NCI-H526 (cell line): ENCODE measurements at places on chromosomes 1 and 21.

- no peak for DNase-seq
These were observed 29.4 kb upstream of the SLC19A1 start for GRCh38 chr21:45571641-45572040.

GRCh38 chr1:214326406-214326805 lies 45.4 kb downstream of the SMYD2 start:
- DNase-seq, result no peak

DNA sequence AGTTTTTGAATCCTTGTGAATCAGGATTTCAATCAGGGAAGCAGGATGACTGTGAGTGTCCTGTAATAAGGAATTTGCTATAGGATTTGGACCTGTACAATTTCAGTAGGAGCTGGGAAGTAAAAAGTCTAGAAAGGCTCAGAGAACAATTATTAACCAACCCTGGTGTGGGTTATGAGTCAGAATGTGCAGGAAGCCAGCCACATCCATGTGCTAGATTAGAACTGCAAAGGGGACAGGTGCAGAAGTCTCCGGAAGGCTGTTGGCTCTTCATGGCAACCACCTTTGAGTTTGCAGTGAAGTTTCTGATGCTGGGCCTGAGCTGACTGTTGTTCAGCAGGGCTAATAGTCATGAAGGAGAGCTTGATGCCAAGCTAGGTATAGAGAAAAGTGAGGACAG lies 70.7 kb downstream of the SPATA46 start:
- DNase-seq, result no peak

- peak; percentile 99 for DNase-seq
These were observed 500 bp downstream of the FAM20B start for GRCh38 chr1:179025975-179026812.

DNA sequence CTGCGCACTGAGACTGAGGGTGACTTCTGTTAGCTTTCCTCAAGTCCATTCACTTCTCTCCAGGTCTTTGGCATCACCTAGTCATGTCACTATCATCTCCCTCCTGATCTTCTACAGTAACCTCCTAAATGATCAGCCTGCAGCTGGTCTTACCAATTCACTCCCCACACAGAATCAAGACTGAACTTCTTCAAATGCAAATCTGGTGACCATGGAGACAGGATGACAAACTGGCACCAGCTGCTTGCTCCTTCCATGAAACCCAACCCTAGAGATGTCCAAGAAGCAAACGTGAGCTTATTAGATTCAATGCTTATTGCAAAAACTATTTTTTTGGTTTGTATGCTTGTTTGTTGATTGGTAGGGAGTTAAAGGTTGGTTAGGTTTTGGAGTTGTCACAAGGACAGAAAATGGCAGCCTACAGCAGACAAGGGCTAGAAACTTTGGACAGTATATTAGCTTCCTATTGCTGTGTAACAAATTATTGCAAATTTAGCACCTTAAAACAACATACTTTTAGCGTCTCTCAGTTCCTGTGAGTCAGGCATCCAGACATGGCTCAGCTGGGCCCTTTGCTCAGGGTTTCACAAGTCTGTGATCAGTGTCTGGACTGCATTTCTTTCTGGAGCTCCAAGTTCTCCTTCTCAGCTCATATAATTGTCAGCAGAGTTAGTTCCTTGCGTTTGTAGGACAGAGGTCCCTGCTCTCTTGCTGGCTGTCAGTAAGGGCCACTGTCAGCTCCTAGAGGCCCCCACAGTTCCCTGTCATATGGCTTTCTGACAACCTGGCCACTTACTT lies 53.3 kb upstream of the GJA8 start:
- peak; percentile 96 for DNase-seq

DNA sequence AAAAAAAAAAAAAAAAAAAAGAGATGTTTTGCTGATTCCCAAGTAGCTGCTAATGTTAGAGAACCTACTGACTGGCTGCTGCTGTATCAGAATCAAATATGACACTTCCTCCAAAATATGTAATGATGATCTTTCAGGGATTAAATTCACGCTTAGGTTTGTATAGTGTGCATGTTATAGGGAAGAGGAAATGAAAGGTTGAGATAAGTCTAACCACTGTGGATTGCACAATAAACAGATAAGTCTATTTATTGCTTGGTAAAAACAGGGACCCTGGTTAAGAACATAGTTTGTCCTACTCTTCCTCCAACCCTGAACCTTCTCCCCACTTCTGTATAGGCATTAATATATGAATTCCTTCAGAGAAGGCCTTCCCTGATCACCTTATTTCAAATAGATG lies 13.2 kb downstream of the RC3H1 start:
- DNase-seq, result no peak

- no peak for DNase-seq
These were observed 349.4 kb downstream of the NUF2 start for GRCh38 chr1:163670989-163671757.

DNA sequence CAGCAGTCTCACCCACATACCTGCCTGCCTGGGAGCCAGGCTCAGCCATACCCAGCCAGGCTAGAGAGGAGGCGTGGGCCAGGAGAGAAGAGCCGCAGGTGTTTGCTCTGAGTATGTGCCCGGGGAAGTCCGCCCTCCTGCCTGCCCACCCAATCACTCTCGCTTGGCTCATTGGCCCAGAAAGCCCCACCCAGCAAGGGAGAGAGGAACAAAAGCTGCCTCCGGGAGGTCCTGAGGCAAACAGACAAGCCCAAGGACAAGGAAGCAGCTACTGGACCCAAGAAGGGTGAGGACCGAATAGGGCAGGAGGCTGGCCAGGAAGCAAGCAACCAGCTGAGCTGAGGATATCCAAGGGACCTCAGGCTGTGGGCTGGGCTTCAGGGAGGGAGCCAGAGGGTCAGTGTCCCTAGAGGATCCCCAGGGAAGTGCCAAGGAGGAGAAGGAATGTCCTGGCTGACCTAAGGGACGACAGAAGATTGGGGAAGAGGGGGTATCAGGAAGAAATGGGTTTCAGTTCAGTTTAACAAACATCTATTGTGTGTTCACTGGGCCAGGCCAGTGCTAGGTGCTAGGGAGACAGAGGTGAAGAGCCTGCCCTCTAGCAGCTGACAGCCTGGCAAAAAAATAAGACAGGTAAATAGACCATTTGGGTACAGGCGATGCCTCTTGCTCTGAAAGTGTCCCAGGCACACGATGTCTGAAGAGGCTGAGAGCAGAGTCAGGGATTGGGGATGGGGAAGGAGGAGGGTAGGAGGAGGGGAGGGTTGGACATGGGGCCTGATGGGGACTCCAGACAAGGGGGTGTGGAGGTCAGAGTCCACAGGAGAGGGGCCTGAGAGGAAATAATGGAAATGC lies at the start of gene GJB4:
Gene GJB4, plus strand, starts transcription at position 238 of the 855 bp plus-strand sequence. CDS start 1,515 bp downstream, outside the sequence.
- no peak for DNase-seq

GRCh38 chr1:101567582-101568189 lies 330.9 kb downstream of the S1PR1 start:
- DNase-seq, result peak; percentile 44

GRCh38 chr1:169312084-169312954 lies 55.3 kb downstream of the NME7 start:
- no peak for DNase-seq

GRCh38 chr21:22536509-22536908 lies 1538.3 kb downstream of the NCAM2 start:
- DNase-seq, result no peak

GRCh38 chr1:147902253-147902845 lies at the start of gene GJA8:
Gene GJA8 (plus strand): TSS chr1:147902795. CDS start chr1:147907956, 5,161 bp downstream.
- DNase-seq, result no peak

DNA sequence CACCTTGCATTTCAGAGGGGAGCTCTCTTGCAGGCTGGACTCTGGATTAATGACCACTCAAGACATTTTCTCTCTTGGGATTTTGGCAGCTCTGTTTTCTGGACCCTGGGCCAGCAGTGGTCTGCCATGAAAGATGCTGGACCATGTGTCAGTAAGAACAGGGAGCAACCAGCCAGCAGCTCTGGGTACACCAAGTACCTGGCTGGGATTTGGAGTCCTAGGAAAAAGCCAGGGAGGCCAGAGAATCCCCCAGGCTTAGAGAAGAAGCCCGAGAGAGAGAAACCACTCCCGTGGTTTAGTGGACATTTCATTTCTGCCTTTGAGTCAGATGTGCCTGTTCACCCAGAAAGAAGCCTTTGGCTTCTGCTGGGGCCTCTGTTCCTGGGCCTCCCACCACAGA lies 2.5 kb downstream of the NFASC start:
- DNase-seq, result no peak

DNA sequence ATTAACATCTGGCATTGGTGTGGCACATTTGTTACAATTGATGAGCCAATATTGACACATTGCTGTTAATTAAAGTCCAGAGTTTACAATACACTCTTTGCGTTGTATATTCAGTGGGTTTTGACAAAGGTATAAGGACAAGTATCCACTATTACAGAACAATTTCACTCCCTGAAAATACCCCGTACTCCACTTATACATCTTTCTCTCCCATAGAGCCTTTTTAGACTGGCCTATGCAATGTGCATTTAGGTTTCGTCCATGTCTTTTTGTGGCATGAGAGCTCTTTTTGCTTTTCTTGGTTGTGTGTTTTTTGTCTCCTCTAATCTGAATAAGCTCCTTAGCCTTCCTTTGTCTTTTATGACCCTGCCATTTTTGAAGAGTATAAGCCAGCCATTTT lies 40.6 kb upstream of the TSNAX start:
- DNase-seq, result no peak

DNA sequence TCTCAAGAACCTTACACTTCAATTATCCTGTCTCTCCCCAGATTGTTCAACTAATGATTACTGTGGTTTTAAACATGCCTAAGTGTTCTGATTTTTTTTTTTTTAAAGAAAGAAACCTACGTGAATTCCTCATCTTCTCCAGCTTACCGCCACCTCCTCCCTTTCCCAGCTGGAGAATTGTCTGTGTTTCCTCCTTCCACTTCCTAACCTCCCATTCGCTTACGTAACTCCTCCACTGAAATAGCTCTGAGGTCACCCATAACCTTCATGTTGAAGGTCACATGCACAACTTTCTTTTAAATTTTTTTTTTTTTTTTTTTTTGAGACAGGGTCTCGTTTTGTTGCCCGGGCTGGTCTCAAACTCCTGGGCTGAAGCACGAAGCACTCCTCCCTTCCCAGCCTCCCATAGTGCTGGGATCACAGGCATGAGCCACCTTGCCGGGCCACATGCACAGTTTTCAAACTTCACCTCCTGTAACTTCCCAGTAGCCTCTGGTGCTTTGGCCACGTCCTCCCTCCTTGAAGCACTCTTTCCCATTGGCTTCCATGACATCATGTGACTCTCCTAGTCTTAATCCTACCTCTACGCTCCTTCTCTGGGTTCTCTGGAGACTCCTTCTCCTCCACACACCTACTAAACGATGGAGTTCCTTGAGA lies 9.8 kb upstream of the CAPZB start:
- no peak for DNase-seq

DNA sequence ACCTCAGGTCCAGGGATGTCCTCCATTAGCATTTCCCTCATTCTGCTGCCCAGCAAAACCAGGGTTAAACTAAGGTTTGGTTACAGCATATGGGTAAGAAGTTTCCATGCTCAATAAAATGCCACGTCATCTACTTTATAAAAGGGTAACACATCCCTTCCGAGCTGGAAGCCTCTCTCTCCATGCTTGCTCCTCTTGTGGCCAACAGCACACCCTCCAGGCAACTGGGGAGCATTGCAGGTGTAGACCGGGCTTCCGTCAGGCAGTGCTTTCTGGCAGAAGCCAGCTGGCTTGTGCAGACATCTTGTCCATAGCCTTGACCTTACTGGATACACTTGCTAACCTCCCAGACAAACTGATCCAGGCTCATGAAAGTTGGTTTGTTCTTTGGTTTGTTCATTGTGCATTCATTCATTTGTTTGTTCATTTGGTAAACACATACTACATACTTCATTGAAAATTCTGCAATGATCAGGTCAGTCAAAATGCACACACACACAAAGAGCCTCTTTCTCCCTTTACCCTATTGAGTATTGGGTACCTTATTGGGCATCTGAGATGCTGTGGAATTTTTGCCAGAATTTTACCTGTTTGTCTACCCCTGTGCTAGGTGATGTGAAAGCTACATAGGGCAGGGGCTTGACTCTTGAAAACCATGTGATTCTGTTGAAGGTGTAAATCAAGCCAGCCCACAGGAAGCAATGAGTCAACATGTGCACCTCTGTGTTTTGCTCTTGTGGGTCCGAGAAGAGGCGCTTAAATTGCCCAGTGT lies 422.8 kb downstream of the CAMTA1 start:
- peak; percentile 83 for DNase-seq

GRCh38 chr1:145916745-145917144 lies 1.8 kb downstream of the PEX11B start:
- DNase-seq, result no peak

- no peak for DNase-seq
These were observed 18.1 kb upstream of the NBPF1 start for GRCh38 chr1:16631248-16632043.

- no peak for DNase-seq
These were observed 332.1 kb downstream of the KIF26B start for GRCh38 chr1:245486775-245487470.

- DNase-seq, result no peak
These were observed 106.9 kb downstream of the SEC16B start for GRCh38 chr1:177862916-177863315.
